ENCODE measurements at places on chromosomes 1 and 21.

- no peak for DNase-seq
These were observed 44.6 kb downstream of the NFYC start for GRCh38 chr1:40736085-40736531.

DNA sequence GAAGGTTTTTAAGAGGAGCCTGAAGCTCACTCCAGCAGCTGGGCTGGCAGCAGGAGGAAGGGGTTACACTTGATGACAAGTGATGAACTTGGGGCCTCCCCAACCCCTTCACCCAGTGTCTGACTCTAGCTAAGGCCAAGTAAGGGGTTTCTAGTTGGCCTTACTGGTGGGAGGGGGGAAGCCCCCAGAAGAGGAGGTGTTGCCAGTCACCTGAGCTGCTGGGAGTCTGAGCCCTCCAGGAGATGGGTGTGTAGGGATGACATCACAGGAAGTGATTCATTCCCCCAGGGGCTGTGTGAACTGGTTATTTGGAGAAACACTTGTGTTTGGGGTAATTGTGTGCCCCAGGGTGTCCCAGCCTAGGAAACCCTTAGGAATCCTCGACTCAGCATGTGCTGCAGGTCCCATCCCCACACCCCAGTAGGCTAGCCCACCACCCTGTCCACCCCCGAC, 3.1 kb downstream of the PADI1 start:
- DNase-seq, result no peak

DNA sequence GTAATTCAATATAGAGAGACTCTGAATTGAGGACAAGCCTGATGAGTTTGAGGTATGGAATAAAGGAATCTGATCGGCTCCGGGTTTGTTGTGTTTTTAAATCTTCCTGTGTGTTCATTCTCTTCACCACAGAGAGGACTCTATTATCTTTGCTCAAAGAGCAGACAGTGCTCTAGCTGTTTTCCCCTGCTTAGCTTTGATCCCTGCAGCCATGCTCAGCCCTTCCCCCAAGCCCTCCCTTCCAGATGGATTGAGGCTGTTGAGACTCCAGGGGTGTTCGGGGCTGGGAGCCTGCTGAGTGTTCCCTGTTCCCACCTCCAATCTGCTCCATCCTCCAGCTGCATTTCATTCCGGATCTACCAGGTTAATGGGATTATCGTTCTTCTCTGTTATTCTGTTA, 74.2 kb upstream of the CXADR start:
- DNase-seq, result no peak

GRCh38 chr21:46229133-46229922, 754 bp upstream of the LSS start:
- DNase-seq, result no peak

- no peak for DNase-seq
These were observed 189.5 kb downstream of the PRDM16 start for GRCh38 chr1:3258386-3259003.

- DNase-seq, result no peak
These were observed 12.8 kb downstream of the PRDX6 start for GRCh38 chr1:173489929-173490328.

- DNase-seq, result no peak
These were observed 602.8 kb downstream of the BRINP3 start for GRCh38 chr1:189874715-189875435.

DNA sequence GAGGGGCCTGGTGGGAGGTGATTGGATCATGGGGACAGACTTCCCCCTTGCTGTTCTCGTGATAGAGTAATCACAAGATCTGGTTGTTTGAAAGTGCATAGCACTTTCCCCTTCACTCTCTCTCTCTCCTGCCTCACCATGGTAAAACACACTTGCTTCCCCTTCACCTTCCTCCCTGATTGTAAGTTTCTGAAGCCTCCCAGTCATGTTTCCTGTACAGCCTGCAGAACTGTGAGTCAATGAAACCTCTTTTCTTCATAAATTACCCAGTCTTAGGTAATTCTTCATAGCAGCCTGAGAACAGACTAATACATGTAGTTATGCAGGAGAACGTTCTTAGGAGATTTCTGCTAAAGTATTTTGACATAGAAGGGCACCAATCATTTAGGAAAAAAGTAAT, 59.9 kb upstream of the FBXO28 start:
- no peak for DNase-seq

GRCh38 chr1:234891427-234891826, 237.2 kb downstream of the TOMM20 start:
- DNase-seq, result no peak

DNA sequence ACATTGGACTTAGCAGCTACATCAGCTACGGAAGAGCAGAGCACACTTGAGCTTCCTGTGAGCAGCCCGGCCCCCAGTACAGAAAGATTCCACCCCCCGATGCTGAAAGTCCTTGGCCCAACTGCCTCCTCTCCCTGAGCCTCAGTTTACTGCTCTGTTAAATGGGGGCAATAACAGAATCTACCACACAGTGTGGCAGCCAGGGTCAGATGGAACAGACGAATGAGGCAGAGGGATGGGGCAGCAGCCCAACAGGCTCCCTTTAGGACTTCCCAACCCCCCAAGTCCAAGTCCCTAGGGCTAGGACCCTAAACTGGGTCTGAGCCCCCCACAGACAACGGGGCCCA, 22.9 kb upstream of the C1QA start:
- no peak for DNase-seq

GRCh38 chr1:52413410-52413989, 9.1 kb downstream of the PRPF38A start:
- peak; percentile 75 for DNase-seq

GRCh38 chr1:204377800-204378668, 18.3 kb upstream of the PLEKHA6 start:
- DNase-seq, result peak; percentile 85

DNA sequence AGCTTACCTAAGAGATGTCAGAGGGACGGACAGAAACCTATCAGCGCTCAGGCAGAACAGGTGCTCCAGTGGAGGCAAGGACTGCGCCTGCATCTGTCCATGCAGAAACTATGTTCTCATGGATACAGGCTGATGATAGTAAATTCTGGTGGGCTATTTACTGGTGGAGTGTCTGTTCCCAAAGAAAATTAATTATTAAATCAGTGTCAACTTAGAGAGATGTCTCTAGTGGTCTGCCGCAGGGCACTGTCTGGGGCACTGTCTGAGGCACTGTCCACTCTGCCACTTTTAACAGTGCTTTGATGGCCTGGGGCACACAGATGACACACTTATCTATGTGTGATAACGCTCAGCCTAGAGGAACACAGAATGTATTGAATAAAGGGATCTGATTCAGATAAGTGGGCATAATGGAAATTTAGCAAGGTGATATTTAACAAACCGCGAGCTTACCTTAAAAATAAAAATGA, 148.1 kb downstream of the RGS7 start:
- no peak for DNase-seq

DNA sequence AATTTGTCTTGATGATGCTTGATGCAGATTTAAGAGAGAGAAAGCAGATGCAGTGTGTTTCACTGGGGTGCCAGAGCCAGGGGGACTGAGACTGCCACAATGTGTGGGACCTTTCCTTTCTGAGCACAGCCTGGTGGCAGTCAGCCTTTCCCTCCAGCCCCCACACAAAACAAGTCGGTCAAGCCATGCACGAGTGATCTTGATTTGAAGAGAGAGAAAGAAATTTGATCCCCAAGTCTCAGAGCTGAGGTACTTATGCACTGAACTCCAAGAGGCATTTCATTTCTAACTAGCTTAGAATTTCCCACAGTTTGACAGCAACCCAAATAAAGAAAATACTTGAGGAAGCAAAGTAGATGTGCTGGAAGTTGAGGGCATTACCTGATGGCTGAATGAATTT, 193.8 kb downstream of the ST6GALNAC3 start:
- DNase-seq, result no peak

GRCh38 chr1:77744576-77744975, 15.1 kb downstream of the USP33 start:
- no peak for DNase-seq

GRCh38 chr1:173970252-173970651, 51.9 kb downstream of the RC3H1 start:
- DNase-seq, result no peak

- no peak for DNase-seq
These were observed 10.1 kb upstream of the GNG12 start for GRCh38 chr1:67843331-67843730.

Measured in Peyer's patch (tissue), 4 donors.